ENCODE measurements at places on chromosomes 1 and 21.

DNA sequence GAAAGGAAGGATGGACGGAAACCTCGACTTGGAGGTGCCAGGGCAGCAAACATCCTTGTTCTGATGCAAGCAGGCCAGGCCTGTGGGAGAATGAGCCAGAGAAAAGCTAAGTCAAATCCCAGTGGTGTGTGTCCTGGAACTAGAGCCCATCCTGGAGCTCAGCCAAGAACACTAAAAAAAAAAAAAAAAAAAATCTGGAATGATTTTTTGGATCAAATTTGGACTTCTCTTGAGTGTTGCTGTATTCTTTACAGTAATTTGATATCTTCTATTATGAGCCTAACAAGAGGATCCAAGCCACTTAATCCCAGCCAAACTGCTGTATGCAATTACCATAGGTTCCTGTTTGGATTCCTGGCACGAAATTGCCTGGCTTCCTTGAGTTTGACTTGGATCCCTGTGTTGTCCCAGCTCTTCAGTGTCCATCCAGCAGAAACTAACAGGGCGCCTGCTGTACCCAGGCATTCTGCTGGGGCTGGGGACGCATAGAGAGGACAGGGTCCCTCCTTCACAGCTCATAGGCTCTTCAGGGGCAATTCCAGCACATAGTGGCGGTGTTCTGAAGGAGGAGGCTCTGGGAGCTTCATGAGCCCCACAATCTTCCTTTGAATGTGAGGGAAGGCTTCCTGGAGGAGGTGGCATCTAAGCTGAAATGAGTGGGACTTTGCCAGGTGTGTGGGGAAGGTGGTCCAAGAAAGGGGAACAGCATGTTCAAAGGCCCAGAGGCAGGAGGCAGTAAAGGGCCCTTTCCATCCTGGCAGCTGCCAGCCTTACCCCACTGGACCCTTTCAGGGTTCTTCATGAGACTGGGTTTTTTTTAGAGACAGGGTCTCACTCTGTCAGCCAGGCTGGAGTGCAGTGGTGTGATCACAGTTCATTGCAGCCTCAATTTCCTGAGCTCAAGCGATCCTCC lies 24.7 kb downstream of the EPHX1 start:
- no peak for DNase-seq

DNA sequence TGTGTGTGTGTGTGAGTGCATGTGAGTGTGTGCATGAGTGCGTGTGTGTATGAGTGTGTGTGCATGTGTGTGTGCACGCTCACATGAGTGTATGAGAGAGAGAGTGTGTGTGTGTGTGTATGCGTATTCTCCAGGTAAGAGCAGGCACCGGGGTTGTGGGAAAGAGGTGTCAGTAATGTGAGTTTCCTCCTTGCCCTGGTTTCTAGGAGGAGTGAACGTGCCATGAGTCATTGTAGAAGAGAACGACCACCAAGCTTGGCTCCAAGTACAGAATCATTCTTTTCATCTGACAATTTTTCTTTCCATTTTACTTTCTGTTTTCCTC lies 79.1 kb downstream of the POFUT2 start:
- no peak for DNase-seq

DNA sequence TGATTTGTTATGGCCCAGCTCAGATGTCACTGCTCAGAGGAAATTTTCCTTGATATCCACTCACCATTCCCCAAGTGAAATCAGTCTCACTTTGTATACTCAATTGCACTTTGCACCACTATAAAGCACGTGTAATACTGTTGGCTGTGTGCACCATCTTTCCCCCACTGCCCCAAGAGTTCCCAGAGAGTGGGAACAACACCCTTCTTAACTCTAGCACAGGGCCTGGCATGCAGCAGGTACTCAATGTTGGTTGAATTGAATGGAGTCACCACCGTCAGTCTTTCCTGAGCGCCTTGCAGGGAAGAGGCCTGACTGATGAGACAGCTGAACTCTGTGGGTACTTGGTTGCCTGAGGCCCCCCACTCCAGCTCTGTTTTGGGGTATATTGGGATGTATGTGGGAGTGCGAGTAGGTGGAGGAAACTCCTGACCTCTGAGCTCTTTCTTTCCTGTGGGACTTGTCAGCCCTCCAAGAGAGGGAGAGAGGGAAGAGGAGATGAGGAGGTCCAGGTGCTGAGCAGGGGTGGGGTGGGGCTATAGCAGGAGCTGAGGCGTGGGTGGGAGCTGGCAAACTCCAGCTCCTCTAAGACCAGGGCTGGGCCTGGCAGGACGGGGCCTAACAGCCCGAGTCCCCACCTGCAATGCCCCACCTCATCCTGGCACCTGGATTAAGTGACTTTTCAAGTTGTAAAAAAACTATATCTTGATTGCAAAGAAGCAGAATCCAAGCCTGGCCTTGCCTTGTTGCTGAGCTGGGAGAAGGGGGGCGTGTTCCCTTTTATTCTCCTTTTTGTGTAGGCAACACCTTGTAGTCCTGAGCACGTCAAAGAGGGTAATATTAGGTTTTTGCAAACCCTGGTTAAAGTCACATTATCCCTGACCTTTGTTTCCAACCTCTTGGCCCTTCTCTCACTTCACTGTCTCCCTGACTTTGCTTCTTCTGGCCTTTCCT lies 19.4 kb upstream of the WASF2 start:
- DNase-seq: no peak

DNA sequence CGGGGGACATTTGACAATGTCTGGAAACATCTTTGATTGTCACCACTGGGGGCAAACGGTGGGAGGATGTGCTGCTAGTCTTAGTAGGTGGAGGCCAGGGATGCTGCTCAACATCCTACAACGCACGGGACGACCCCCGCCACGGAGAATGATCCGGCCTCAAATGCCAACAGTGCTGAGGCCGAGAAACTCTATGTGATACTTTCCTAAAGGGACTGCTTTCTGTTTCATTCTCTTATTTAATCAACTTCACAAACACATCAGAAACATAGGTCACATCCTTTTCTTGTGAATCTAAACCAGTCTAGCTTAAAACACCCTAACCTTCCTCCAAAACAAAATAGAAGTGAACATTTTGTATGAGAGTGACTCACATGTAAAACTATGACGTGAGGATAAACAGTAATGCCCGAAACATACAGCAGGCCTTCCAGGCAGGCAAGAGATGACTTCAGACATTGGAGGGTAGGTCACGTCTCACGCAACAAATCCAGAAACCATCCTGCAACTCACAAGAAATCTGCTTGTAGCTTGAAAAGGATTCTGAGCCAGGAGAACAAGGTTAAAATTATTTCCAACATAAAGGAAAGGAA lies 37.2 kb upstream of the ETS2 start:
- no peak for DNase-seq

DNA sequence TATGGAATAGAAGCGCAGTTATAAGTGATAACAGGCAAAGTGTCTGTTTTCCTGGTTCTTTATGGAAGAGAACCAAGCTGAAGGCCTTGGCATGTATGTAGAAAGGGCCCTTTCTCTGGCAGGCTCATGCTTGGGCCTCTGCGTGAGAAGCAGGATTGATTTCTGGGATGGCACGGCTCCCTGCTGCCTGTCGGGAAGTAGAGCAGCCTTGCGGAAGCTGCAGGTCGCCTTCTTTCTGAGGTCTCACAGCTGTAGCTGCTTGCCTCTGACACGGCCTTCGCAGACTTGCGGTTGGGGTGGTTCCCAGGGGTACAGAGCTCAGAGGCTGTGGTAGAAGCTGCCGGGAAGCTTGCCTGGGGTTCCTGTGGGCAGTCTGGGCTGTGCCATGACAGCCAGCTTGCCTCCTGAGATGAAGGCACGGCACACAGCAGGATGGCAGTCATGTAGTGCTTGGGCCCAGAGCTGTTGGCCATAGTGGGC lies 39.4 kb downstream of the TRAPPC10 start:
- no peak for DNase-seq

DNA sequence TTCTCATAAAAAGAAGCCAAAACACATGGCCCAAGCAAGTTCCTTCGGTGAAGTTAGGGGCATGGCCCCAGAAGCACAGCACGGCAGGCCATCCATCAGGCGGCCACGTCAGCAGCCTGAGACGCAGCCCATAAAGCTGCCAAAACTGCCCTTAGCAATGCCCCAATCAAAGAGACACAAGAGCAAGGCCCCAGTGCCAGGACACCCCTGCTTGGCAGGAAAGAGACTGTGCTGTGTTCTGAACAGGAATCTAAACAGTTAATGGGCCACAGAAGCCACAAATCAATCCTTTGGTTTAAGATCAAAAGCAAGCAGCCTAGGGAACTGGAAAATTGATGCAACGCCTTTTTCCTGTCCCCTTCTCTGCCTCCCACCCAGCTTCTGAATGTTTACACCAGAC lies 497.0 kb upstream of the USP24 start:
- no peak for DNase-seq

DNA sequence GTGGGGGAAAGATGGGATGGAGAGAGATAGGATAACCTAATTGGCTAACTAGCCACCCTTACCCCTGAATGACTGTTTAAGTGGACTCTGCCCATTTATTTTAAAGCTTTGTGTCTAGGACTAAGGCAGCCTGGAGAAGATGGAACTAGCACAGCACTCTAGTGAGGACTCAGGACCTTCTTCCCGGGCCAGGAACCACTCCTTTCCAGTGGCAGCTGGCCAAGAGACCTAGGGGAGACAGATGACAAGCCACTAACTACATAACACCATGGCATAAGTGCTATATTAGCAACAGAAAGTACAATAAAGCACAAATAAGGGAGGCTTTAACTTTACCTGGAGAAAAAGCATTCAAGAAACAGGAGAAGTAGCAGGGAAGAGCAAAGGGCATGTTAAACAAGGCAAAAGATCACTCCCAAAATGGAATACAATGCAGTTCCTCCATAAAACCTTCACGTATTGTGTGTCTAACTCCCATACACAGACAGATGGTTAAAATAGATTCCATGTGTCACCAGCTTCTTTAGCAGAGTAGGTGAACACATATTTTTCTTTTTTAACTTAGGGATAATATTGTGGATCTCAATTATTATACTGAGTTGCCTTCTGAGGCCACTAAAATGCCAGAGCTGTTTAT lies 20.6 kb downstream of the CLCA1 start:
- DNase-seq: no peak

- DNase-seq: no peak
Observed at GRCh38 chr1:86756062-86756406, 51.7 kb downstream of the SH3GLB1 start.

- DNase-seq: no peak
Observed at GRCh38 chr1:9891207-9891606, 18.9 kb downstream of the CTNNBIP1 start.

- no peak for DNase-seq
Observed at GRCh38 chr1:207831517-207832327, 79.2 kb downstream of the CD34 start.

- DNase-seq: no peak
Observed at GRCh38 chr1:36419569-36419968, 21.9 kb upstream of the LSM10 start.

GRCh38 chr1:73411479-73411878 lies 786.5 kb downstream of the LRRIQ3 start:
- no peak for DNase-seq

DNA sequence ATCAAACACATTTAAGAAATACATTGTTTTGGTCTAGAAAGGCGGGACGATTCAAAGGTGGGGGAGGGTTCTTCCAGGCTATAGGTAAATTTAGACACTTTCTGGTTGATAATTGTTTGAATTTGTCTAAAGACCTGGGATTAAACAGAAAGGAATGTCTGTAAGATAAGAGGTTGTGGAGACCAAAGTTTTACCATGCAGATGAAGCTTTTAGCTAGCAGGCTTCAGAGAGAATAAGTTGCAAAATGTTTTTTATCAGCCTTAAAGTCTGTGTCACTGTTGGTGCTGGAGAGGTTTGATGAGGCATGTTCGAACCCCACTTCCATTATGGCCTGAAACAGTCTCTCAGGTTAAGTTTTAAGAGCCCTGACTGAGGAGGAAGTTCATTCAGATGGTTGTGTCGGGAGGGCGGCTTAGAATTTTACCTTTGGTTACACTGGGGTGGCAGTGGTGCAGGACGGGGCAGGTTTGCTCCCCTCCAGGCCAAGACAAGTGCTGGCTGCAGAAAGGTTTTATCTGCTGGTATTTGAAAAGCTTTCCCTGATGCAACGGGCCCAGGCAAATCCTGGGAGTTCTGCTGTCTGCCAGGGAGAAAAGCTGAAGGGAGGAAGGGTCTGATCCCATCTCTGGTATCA lies 16.0 kb upstream of the SLC2A5 start:
- no peak for DNase-seq

DNA sequence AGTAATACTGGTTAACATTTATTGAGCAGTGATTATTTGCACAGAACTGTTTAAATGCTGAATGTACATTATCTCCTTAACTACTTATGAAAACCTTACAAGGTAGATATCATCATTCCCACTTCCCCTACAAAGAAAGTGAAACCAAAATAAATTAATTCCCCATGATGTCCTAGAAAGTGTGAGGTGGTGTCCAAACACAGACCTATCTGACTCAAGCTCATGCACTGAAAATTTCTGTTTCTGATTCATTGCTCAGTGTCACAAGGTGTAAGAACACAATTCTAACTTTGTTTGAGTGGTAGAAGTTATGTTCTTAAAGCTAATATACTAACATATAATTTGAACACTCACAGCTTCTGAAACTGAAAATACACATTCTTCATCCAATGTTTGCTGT lies 178.7 kb downstream of the MRPL39 start:
- DNase-seq: no peak

DNA sequence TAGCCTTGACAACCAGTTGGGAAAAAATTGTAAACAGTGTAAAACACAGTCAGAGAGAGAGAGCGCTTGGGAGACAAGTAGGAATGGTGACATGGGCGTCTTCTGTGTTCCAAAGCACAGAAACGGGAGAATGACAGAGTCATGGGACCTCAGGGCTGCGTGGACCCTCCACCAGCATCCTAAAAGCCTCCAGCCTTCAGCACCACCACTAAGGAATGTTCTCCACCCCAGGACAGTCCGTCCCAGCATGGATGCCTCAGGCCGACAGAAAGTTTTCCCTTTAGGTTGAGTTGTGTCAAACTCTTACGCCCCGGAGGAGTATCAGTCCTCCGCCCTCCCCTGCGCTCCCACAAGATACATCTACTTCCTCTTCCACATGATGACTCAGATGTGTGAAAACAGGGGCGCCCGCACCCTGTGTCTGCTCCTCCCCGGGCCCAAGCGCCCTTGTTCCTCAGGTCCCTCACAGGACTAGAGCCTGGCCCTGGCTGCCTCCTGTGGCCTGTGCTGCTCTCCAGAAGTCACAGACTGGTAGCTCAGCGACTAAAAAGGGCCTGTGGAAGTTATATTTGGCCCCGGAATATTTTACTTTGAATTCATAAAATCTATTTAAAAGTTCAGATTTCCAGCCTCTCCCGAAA lies 63.9 kb upstream of the EFHD2 start:
- DNase-seq: no peak

DNA sequence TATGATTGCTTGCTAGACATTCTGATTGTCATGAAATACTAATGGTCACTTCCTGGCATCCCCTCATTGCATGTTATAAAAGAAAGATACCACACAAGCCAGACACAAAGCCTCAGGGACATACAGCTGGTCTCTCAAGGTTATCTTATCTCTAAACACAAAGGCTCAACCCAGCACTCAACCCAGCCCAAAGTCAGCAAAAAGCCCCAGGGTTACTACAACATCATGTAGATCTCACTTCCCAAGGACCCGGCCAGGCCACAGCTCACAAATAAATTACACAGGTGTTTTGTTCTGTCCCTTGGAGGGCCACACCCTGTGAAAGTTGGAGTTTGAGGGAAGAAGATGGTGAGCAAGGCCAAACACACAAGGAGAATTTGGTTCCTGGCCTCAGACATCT lies 109.7 kb upstream of the BARHL2 start:
- DNase-seq: no peak
